Esophagus squamous epithelium (tissue), 5 donors: ENCODE measurements at places on chromosomes 4 and X. TPM values are rescaled to one million over a fixed set of nuclear protein-coding genes. Genes with fewer than 3 reads are reported as not detected.

DNA sequence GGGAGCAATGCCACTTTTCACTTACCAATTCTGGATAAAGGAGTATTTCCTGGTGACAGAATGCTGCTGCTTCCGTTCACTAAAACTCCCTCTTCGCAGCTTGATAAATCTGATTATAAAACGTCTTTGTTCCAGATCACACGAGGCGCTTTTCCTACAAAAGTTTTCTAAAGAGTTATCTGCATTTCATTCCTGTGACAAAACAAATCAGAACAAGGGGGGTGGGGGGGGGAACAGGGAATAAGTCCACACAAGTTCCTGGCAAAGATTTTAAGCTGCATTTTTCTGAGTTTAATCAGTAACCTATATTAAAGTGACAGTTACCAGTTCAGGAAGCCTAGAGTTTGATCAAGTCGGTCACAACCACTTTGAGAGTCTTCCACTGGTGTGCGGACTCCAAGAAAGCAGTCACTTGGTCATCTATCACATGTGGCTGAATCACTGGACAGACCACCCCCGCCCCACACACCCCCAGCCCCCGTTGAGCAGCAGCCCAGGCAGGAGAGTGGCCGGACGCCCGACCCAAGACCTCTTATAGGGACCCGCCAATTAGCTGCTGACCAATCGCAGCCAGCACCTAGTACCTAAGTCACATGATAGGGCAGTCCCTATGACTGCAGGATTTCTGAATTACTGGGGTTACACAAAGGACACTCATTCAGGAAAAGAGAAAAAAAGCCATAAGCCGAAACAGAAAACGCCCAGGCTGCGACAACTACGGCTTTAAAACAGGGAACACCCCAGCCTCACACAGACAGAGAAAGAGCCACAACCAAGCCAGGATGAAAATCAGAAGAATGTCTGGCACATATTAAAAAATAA is 569.3 kb upstream of the DIPK2B start:
- no peaks in the 10 kb centered on the region for H3K36me3 ChIP-seq
- H3K4me1 ChIP-seq, result no peaks in the 10 kb centered on the region
- H3K27ac ChIP-seq, result peak overlapping the region; percentile 85

DNA sequence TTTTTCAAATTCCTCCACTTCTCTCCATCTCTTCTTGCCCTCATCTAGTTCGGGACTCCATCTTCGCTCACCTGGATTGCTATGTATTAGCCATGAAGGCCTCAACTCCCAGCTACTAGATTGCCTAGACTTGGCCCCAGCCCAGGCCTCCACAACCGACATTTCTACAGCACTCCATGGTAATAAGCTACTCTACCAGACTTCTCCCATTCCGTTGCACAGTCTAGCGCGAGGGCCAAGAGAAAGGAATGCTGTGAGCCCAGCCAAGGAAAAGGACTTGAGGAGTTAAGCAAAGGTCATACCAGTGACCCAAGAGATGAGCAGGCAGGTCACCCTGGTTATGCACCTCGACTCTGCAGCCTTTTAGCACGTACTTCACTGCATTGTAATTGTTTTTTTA is 75.6 kb downstream of the SOWAHB start:
- H3K27me3 ChIP-seq, result no peaks in the 10 kb centered on the region
- no peaks in the 10 kb centered on the region for H3K4me1 ChIP-seq
- H3K36me3 ChIP-seq, result no peaks in the 10 kb centered on the region
- no peak overlapping the region for H3K4me3 ChIP-seq
- H3K27ac ChIP-seq, result no peak overlapping the region
- DNase-seq, result no peak

Gene MAGEA8
- total RNA-seq, result not detected

Gene CCKAR
- not detected for total RNA-seq

- H3K27me3 ChIP-seq, result no peaks in the 10 kb centered on the region
- H3K4me1 ChIP-seq, result no peaks in the 10 kb centered on the region
- H3K4me3 ChIP-seq, result no peak overlapping the region
- no peak for DNase-seq
Observed at GRCh38 chr4:26670903-26671537, 87.1 kb downstream of the TBC1D19 start.

- H3K27ac ChIP-seq, result no peak overlapping the region
- H3K4me1 ChIP-seq, result no peaks in the 10 kb centered on the region
- H3K27me3 ChIP-seq, result no peaks in the 10 kb centered on the region
- DNase-seq, result no peak
Observed at GRCh38 chr4:7415927-7416686, 18.6 kb downstream of the PSAPL1 start.

- H3K27ac ChIP-seq, result no peak overlapping the region
- no peaks in the 10 kb centered on the region for H3K36me3 ChIP-seq
- H3K4me1 ChIP-seq, result no peaks in the 10 kb centered on the region
- DNase-seq, result no peak
Observed at GRCh38 chr4:73596001-73596400, 24.2 kb downstream of the RASSF6 start.

GRCh38 chrX:47808904-47809788 is 27.6 kb upstream of the ZNF81 start:
- DNase-seq, result no peak
- no peaks in the 10 kb centered on the region for H3K27me3 ChIP-seq
- no peak overlapping the region for H3K4me3 ChIP-seq
- H3K27ac ChIP-seq, result no peak overlapping the region

DNA sequence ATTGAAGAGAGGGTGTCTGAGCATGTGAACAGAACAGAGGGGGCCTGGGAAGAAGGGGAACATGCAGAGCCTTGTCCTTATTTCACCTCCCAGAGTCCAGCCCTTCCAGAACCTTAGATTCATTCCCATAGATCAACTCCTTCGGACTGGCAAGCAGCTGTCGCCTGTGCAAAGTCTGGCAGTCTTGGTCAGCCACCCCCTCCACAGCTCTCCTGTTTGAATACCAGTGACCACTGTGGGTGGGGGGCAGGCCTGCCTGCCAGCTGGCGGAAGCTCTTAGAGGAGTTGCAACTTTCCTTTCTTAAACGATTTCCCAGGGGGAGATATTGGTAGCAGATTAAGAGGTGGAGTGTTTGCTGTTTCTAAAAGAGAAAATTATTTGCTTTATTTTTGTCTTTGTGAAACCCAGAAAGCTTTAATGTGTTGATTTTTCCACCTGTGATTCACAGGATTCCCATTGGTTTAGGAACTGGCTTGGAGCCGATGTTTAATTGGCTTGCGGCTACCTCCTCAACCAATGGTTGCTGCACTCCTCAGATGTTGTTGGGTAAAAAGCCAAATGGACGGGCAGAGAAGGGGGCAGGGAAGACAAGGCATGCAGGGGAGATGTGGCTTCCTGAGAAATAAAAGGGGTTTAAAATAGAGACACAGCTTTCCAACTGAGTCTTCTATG is 62.2 kb upstream of the PRPS1 start:
- H3K27me3 ChIP-seq, result no peaks in the 10 kb centered on the region
- no peak overlapping the region for H3K27ac ChIP-seq
- H3K4me3 ChIP-seq, result no peak overlapping the region
- no peaks in the 10 kb centered on the region for H3K4me1 ChIP-seq
- DNase-seq, result no peak

DNA sequence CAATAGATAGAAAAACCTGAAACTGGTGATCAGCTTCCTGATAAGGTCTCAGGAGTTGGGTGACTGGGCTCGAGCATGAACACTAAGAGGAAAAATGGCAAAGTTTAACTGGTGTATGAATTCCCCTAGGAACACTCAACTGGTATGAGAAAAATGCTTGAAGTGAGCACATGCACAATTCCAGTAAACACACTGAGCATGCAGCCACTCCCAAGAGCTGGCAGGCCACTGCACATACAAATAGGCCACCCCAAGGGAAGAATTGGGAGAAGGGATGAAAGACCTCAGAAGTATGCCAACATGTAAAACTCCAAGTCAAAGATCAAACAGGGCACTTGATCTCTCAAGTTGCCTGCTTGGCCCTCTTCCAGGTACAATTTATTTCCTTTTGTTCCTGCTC is 45.4 kb upstream of the GNPDA2 start:
- H3K4me1 ChIP-seq, result no peaks in the 10 kb centered on the region
- H3K27ac ChIP-seq, result no peak overlapping the region
- H3K27me3 ChIP-seq, result no peaks in the 10 kb centered on the region
- DNase-seq, result no peak
- H3K36me3 ChIP-seq, result no peaks in the 10 kb centered on the region

DNA sequence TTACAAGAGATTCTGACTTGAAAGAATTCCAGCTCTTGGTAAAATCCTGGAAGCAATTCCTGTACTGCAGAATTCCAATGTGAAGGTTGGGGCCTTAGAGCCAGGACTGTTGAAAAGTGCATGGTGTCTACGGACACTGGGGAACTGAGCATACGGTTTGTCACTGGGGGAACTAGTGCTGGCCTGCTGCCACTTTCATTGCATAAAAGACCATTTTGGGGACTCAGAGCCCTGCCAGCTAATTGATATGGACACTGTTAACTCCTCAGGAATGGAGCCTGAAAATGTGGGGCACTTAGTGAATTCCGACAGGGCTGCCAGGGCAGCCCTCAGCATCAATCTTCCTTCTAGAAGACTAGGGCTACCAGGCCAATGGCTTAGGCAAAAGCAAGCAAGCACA is 55.9 kb downstream of the AMOT start:
- no peaks in the 10 kb centered on the region for H3K27me3 ChIP-seq
- no peak for DNase-seq
- no peaks in the 10 kb centered on the region for H3K4me1 ChIP-seq

GRCh38 chr4:21835712-21836111 is 112.9 kb downstream of the KCNIP4 start:
- no peaks in the 10 kb centered on the region for H3K36me3 ChIP-seq
- no peaks in the 10 kb centered on the region for H3K27me3 ChIP-seq

DNA sequence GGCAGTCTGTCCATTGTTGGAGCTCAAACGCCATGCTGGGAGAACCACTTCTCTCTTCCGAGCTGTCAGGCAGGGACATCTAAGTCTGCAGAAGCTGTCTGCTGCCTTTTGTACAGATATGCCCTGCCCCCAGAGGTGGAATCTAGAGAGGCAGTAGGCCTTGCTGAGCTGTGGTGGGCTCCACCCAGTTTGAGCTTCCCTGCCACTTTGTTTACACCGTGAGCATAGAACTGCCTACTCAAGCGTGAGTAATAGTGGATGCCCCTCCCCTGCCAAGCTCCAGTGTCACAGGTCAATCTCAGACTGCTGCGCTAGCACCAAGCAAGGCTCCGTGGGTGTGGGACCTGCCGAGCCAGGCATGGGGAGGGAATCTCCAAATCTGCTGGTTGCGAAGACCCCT is 145.7 kb downstream of the VSIG4 start:
- H3K4me1 ChIP-seq, result no peaks in the 10 kb centered on the region
- no peak overlapping the region for H3K4me3 ChIP-seq
- no peaks in the 10 kb centered on the region for H3K36me3 ChIP-seq
- no peak overlapping the region for H3K27ac ChIP-seq
- DNase-seq, result no peak

Gene LUZP4
- not detected for total RNA-seq

Gene NLGN4X
- 1.9 TPM for total RNA-seq

Gene RTL3
- 0.19 TPM for total RNA-seq

DNA sequence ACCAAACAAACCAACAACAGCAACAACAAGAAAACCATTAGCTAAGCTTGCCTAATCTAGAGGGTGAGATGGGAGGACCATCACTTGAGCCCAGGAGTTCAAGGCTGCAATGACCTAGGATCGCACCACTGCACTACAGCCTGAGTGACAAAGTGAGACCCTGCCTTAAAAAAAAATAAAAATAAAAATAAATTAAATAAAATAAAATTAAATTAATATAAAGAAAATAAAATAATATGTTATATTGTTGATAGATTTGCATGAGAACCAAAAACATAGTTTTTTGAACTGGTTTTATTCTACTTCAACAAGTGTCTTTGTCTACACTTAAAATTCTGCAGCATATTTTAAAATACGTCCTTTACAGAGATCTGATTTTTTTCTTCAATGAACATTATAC is 2683.1 kb downstream of the ARAP2 start:
- H3K27me3 ChIP-seq, result no peaks in the 10 kb centered on the region
- no peaks in the 10 kb centered on the region for H3K36me3 ChIP-seq
- H3K27ac ChIP-seq, result no peak overlapping the region
- no peaks in the 10 kb centered on the region for H3K4me1 ChIP-seq
- no peak overlapping the region for H3K4me3 ChIP-seq

Gene TENM3
- 5.5 TPM for total RNA-seq

- no peaks in the 10 kb centered on the region for H3K27me3 ChIP-seq
- no peak overlapping the region for H3K4me3 ChIP-seq
- H3K4me1 ChIP-seq, result no peaks in the 10 kb centered on the region
- no peak for DNase-seq
Observed at GRCh38 chr4:30538794-30539193, 181.4 kb upstream of the PCDH7 start.

Gene N4BP2
- total RNA-seq, result 4.2 TPM

- no peak overlapping the region for H3K4me3 ChIP-seq
- DNase-seq, result no peak
- H3K27ac ChIP-seq, result no peak overlapping the region
- no peaks in the 10 kb centered on the region for H3K36me3 ChIP-seq
Observed at GRCh38 chrX:1354036-1355019, 17.7 kb downstream of the IL3RA start.

DNA sequence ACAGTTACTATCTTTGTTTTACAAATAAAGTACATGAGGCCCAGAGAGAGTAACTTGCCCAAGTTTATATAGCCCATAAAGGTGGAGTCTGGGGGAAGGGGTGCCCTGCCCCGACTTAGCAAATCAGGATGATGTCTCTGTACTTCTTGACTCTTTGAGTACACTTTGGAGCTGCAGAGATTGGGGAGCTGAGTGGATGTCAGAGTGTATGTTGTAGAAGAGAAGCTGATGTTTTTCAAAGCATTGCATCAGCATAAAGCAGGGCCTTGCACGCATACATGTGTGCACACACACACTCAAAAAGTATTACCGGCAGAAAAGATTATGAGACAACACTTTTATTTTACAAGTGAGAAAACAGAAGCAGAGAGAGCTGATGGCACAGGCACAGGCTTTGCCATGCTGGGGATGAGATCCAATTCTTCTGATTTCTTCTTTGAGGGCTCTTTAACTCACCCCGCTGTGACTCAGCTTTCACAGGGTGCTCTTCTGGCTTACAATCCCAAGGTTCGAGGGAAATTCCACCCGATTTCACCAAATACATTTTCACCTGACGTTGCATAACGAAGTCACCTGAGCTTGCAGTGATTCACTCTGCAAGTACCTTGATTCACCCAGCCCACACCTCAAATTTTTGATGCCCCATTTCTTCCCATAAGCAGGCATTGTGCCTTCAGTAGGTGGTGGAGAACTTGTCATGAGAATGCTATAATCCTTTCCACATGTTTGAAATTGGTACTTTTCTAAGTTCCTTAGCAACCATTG is 292.8 kb upstream of the BOD1L1 start:
- DNase-seq, result no peak
- no peak overlapping the region for H3K4me3 ChIP-seq
- no peak overlapping the region for H3K27ac ChIP-seq
- H3K4me1 ChIP-seq, result peaks cover 19% of the 10 kb centered on the region

GRCh38 chr4:5824227-5824626 is 68.7 kb downstream of the CRMP1 start:
- peaks cover 10% of the 10 kb centered on the region for H3K36me3 ChIP-seq
- no peak for DNase-seq
- H3K27ac ChIP-seq, result no peak overlapping the region
- H3K4me3 ChIP-seq, result no peak overlapping the region
- H3K4me1 ChIP-seq, result peaks cover 5% of the 10 kb centered on the region
- H3K27me3 ChIP-seq, result no peaks in the 10 kb centered on the region

GRCh38 chr4:7302781-7303404 is 110.6 kb downstream of the SORCS2 start:
- H3K36me3 ChIP-seq, result no peaks in the 10 kb centered on the region
- no peaks in the 10 kb centered on the region for H3K4me1 ChIP-seq
- no peaks in the 10 kb centered on the region for H3K27me3 ChIP-seq
- H3K4me3 ChIP-seq, result no peak overlapping the region
- H3K27ac ChIP-seq, result no peak overlapping the region
